T-helper 22 cell (primary cell): ENCODE measurements at places on chromosomes 4 and X.

DNA sequence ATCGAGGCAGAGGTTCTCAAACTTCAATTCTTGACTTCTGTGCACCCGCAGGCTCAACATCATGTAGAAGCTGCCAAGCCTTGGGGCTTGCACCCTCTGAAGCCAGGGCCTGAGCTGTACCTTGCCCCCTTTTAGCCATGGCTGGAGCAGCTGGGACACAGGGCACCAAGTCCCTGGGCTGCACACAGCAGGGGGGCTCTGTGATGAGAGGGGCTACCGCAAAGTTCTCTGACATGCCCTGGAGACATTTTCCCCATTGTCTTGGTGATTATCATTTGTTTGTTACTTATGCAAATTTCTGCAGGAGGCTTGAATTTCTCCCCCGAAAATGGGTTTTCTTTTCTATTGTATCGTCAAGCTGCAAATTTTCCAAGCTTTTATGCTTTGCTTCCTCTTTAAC lies 4.9 kb upstream of the MAGEB17 start:
- no peak for DNase-seq

DNA sequence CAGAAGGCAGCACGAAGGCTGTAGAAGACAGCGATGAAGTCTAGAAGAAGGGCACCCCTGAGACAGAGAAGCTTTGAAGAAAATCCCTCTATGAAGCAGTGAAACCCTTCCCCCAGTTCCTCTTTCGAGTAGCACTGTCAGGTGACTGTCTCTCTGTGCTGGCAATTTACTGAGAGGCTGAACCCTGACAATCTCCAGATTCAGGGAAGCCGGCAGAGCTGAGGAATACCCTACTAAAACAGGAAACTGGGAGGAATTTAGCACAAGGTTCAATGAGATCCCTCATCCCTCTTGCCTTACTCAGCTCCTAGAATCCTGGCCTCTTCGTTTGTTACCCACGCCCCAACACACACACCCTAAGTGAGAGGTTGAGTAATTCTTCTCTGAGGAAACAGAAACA lies 239.7 kb upstream of the NOCT start:
- no peak for DNase-seq

GRCh38 chr4:163808011-163808410 lies 313.5 kb downstream of the TMA16 start:
- DNase-seq: no peak

DNA sequence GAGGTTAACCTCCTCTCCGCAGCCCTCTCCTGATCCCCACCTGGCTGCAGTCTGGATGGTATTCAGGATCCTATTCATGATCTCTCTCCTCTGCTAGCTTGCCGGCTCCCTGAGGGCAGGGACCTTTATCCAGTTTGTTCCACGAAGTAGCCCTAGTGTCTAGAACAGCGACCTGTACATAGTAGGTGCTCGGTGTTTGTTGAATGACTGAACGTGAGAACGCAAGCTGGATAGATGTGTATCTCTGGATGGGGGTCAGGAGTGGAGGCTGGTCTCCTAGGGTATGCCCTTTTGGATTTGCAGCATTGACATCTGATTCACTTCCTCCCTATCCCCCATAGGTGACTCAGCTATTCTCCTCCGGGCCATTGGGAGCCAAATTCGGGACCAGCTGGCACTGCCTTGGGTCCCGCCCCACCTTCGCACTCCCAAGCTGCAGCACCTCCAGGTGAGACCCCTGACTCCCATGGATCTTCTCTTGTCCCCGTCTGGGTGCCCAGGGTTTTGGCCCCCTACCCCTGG lies 7.3 kb downstream of the CCDC22 start:
- no peak for DNase-seq

- DNase-seq: no peak
Observed at GRCh38 chr4:2828758-2829181, 14.9 kb upstream of the ADD1 start.

- DNase-seq: no peak
Observed at GRCh38 chrX:101986586-101986985, 54.8 kb upstream of the ZMAT1 start.

GRCh38 chr4:12852338-12853307 lies 631.5 kb downstream of the RAB28 start:
- DNase-seq: no peak

- DNase-seq: no peak
Observed at GRCh38 chr4:83285055-83285407, 433 bp upstream of the COQ2 start.

DNA sequence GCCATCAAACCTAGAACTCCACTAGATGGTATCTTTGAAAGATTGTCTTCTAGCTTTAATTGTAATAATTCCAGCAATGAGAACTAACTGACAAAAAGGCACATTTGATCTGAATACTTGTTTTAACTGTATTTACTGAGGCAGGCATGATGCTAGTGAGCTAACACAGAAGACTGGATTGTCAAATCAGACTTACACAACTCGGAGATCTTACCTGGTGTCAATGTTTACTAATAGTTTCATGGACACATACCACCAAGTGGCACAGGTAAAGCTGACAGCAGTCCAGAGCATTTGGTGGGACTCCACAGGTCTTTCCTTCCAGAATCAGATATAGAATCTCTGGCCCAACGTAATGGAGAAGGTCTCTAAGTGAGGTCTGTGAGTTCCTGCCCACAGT lies 229.9 kb upstream of the BOD1L1 start:
- no peak for DNase-seq

- DNase-seq: peak; percentile 11
Observed at GRCh38 chrX:132023896-132024386, 839 bp downstream of the STK26 start.
